ENCODE measurements at places on chromosomes 16 and 17.

GRCh38 chr16:81646561-81646960 lies 132.5 kb upstream of the PLCG2 start:
- DNase-seq = no peak

DNA sequence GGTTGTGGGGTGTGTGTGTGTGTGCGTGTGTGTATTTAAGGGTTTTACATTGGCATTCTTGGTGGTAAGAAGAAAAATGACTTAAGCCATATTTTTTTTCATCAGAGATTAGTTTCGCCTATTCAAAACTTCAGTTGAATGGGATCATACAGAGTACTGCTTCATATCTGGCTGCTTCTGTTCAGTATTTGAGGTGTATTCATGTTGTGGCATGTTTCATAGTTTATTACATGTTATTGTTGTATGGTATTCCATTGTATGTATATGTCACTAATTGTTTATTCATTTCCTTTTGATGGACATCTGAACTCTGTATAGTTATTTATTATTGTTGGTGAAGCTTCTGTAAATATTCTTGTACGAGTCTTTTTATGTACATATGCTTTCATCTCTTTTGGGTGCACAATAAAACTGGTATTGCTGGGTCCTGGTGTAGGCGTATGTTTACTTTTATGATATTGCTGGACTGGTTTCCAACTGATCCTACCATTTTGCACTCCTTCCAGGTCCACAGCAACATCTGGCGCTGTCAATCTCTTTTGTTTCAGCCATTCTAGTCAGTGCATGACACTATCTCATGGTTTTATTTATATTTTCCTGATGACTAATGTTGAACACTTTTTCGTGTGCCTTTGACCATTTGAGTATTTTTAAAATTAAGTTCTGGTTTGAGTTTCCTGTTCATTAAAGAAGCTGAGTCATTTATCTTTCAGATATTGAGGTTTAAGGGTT lies 77.4 kb upstream of the MAF start:
- DNase-seq = no peak

- DNase-seq = no peak
These were observed 65.7 kb upstream of the ZNF469 start for GRCh38 chr16:88316941-88317612.

GRCh38 chr17:50165867-50166517 lies at the start of gene SGCA:
SGCA (plus strand) TSS chr17:50166005; CDS start chr17:50166041, 36 bp downstream.
- DNase-seq = no peak

DNA sequence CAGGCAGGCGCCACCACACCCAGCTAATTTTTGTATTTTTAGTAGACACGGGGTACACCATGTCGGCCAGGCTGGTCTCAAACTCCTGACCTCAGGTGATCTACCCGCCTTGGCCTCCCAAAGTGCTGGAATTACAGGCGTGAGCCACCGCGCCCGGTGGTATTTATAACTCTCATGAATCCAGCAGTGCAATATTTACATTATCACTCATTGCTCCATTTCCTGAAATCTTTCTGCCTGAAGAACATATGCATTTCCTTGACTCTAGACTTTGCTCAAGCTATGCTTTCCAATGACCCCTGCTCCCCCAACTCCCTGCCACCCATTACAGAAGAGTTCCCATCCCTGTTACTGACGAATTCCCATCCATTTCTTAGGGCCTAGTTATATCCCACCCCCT lies 19.7 kb upstream of the NDUFAB1 start:
- DNase-seq = no peak

GRCh38 chr17:73420897-73421296 lies 109.1 kb upstream of the CDC42EP4 start:
- DNase-seq = no peak

DNA sequence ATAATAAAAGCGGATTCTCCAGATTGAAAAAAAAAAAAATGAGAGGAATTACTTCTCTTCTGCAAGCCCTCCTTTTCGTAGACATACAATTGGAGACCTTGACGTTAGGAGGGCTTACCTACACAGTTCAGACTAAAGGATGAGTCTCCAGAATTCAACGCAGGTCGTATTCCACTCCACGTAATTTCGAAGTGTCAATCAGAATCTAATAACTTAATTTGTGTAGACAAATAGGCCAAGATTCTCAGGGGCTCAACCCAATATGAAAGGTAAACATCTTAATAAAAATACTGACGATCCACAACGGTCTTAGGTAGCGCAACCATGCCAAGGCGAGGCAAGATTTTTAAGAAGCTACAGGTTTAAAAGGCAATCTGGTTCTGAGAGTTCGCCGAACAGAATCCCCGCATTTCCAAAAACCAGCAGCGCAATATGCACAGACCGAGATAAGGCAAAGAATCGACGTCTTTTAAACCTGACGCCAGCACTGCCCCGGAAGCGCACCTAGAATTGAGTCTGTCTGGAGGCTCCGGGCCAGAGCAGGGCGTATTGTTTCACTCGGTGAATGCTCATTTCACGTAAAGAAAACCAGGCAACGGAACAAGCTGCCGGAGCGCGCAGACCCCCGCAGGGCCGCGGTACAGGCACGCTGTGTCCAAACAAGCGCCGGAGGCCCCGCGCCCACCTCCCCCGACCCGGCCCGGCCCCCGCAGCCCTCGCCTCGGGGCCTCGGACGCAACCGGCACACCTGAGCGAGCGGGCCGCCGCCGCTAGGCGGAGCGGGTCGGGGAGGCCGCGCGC lies 623 bp downstream of the MBTPS1 start:
- DNase-seq = peak; percentile 33

Measured in activated T-helper 1 cell treated with anti-CD3 and anti-CD28 coated beads, Interleukin-2, amount 50 U/mL, for 16 hours (primary cell).